MCF 10A (cell line): ENCODE measurements at places on chromosomes 7 and 10.
A peak's percentile ranks its signal among the peaks of the same experiment; 100 is the strongest.

- no peaks in the 10 kb centered on the region for H3K27me3 ChIP-seq
- peak; percentile 64 for DNase-seq
- peaks cover 17% of the 10 kb centered on the region for H3K4me1 ChIP-seq
- H3K4me3 ChIP-seq: no peak overlapping the region
- H3K27ac ChIP-seq: no peak overlapping the region
- H3K36me3 ChIP-seq: no peaks in the 10 kb centered on the region
Measured at GRCh38 chr10:4775808-4776207, 50.2 kb upstream of the AKR1E2 start.

DNA sequence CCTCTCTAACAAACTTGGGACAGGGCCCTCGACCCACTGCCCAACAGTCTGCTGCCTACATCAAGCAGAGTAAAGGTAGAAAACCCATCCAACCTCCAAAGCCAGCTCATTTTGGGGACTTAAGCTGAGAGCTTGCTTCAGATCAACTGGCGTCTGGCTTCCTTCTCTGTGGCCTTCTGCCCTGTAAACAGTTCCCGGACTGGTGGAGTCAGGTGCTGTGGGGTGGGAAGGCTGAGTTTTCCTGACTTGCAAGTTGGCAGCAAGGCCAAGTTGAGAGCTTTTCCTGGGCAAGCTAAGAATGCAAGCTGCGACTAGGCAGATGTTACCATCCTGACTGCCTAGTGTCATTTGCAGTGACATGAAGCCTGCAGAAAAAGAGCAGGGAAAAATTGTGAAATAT, 3.7 kb downstream of the GALNT17 start:
- no peak for DNase-seq
- H3K36me3 ChIP-seq: no peaks in the 10 kb centered on the region

- no peaks in the 10 kb centered on the region for H3K36me3 ChIP-seq
- H3K4me3 ChIP-seq: no peak overlapping the region
- H3K4me1 ChIP-seq: no peaks in the 10 kb centered on the region
- H3K27ac ChIP-seq: no peak overlapping the region
Measured at GRCh38 chr7:1295776-1296355, 63.2 kb downstream of the UNCX start.

DNA sequence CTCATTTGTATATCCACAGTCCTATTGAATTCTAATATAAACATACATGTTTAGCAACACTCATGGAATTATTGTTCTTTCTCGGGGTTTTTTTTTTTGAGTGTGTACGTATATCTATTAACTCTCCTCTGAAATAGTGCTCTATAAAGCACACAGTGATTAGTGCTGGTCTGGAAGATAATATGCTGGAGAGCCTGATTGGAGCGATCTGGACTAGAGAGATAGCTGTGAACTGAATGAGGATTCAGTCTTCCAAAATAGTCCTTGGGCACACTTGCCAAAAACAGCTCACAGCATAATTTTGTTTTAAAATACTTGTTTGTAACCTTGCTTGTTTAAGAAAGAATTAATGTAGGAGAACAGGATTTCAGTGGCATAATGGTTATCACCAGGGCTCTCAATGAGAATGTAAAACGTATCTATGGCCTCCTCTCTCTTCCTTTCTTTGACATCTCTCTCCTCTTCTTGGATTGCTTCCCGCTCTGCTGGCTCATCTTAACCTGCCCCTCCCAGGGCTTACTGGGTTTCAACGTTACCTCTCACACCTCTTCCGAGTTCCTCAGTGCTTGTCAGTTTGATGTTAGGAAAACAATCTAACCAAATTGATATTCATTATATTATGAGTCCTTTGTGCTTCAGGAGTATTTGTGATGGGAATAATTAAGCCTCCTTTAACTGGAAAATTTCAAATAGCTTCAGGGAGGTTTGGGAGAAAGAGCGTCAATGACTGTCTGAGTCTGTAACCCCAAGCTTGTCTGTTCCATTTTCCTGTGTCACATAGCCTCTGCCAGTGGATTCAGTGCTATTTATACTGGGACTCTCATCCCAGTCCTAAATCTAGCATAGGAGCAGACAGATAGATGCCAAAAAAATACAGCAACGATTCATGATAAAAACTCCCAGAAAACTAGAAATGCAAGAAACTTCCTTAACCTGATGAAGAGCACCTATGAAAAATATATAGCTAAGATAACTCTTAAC, 16.2 kb upstream of the AGK start:
- H3K4me3 ChIP-seq: no peak overlapping the region
- no peaks in the 10 kb centered on the region for H3K36me3 ChIP-seq
- H3K4me1 ChIP-seq: no peaks in the 10 kb centered on the region
- DNase-seq: no peak

GRCh38 chr10:103556383-103557007, 63.0 kb downstream of the NEURL1 start:
- H3K27me3 ChIP-seq: peaks cover 22% of the 10 kb centered on the region
- H3K4me1 ChIP-seq: peaks cover 6% of the 10 kb centered on the region
- no peak for DNase-seq
- no peak overlapping the region for H3K27ac ChIP-seq

- H3K36me3 ChIP-seq: peaks cover 12% of the 10 kb centered on the region
- no peak overlapping the region for H3K27ac ChIP-seq
- no peak overlapping the region for H3K4me3 ChIP-seq
- no peaks in the 10 kb centered on the region for H3K27me3 ChIP-seq
Measured at GRCh38 chr7:133934262-133934976, 192.7 kb upstream of the LRGUK start.

GRCh38 chr7:12893292-12893691, 205.9 kb downstream of the ARL4A start:
- H3K4me1 ChIP-seq: peaks cover 11% of the 10 kb centered on the region
- H3K36me3 ChIP-seq: peaks cover 6% of the 10 kb centered on the region
- H3K27ac ChIP-seq: peak overlapping the region; percentile 51
- H3K4me3 ChIP-seq: no peak overlapping the region

- no peaks in the 10 kb centered on the region for H3K4me1 ChIP-seq
- no peaks in the 10 kb centered on the region for H3K36me3 ChIP-seq
- peaks cover 23% of the 10 kb centered on the region for H3K27me3 ChIP-seq
- DNase-seq: no peak
Measured at GRCh38 chr7:142968229-142968628, 6.1 kb upstream of the KEL start.

DNA sequence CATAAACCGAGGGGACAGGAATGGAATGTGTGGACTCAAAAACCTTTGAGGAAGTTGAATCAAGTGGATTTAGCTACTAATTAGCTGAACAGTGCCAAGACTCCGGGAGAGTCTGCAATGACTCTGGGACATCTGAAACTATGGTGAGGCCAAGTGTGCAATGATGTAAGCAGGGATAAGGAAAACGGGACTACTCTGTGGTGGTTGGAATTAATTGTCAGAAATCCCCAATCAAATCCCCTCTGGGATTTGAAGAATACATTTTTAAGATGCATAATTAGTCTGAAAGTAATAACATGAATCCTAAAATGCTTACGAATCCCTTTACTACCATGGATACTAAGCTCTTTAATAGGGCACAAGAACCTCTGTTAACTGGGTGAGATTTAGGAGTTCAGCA, 602.8 kb downstream of the NRG3 start:
- H3K4me3 ChIP-seq: no peak overlapping the region
- no peaks in the 10 kb centered on the region for H3K27me3 ChIP-seq
- H3K36me3 ChIP-seq: no peaks in the 10 kb centered on the region
- no peaks in the 10 kb centered on the region for H3K4me1 ChIP-seq
- no peak for DNase-seq

- no peak overlapping the region for H3K4me3 ChIP-seq
- no peak overlapping the region for H3K27ac ChIP-seq
- DNase-seq: no peak
- no peaks in the 10 kb centered on the region for H3K27me3 ChIP-seq
- H3K36me3 ChIP-seq: no peaks in the 10 kb centered on the region
- H3K4me1 ChIP-seq: no peaks in the 10 kb centered on the region
Measured at GRCh38 chr10:25393621-25394020, 218.8 kb downstream of the GPR158 start.

- peak overlapping the region; percentile 92 for H3K27ac ChIP-seq
- DNase-seq: peak; percentile 84
- H3K36me3 ChIP-seq: no peaks in the 10 kb centered on the region
Measured at GRCh38 chr7:102064361-102065025, 222.2 kb upstream of the SH2B2 start.

DNA sequence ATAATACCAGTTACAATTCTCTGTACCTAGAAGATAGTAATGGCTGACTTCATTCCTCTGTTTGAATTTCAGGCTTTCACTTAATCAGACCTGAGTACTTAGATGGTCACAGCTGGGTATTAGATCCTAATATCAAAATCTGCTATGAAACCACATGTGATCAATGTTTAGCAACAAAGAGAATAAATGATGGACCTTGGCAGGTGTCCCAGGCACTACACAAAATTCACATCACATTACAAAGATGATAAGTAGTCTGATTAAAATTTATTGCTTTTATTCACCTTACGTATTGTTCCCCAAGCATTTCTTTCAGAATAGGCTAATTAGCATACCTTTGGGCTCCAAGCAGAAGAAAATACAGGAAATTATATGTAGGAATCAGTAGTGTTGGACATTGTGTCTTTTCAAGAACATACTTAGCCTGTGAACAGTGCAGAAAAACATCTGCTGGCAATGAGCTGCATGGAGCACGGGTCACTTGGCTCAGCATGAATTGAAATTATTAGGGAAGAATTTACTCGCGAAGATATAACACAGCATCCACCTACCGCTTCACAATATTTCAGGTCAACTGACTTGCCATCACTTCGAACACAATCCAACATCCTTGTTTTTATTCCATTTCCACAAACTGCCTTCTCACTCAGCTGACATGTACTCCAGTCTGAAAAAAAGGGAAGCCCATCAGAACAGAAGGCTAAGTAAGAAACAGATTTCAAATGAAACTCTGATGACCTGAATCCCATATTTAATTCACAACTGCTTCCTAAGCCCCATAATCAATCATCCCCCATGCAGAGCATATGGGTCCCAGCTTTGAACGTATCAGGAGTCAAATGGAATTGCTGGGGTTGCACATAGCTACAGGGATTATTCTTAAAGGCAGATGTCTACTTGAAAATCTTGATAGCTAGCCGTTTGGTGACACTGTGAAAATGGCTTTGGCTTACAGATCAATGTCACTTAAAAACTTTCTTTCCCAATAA, 421.0 kb downstream of the THSD7A start:
- H3K4me1 ChIP-seq: no peaks in the 10 kb centered on the region
- no peaks in the 10 kb centered on the region for H3K27me3 ChIP-seq
- H3K36me3 ChIP-seq: no peaks in the 10 kb centered on the region

- peak overlapping the region; percentile 72 for H3K27ac ChIP-seq
- DNase-seq: peak; percentile 57
- H3K36me3 ChIP-seq: no peaks in the 10 kb centered on the region
- peaks cover 5% of the 10 kb centered on the region for H3K4me1 ChIP-seq
Measured at GRCh38 chr10:93080350-93081046, 6.8 kb downstream of the CYP26A1 start.

DNA sequence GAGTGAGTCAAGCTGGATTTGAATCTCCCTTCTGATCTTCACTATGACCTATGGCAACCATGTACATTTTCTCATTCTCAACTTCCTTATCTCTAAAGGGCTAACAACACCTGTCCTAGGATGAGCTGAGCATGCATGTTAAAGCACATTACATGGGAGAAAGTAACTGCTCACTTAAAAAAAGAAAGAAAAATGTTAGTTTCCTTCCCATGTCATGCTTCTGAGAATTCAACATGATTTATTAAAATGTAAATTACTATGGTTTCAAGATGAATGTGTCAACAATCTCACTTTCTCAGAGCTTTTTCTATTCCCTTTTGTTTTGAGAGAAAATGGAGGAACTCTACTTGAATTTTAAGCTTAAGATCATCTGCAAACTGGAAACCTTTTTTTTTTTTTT, 295.3 kb downstream of the SKIDA1 start:
- no peak overlapping the region for H3K27ac ChIP-seq
- no peak for DNase-seq
- H3K4me3 ChIP-seq: no peak overlapping the region
- no peaks in the 10 kb centered on the region for H3K27me3 ChIP-seq

DNA sequence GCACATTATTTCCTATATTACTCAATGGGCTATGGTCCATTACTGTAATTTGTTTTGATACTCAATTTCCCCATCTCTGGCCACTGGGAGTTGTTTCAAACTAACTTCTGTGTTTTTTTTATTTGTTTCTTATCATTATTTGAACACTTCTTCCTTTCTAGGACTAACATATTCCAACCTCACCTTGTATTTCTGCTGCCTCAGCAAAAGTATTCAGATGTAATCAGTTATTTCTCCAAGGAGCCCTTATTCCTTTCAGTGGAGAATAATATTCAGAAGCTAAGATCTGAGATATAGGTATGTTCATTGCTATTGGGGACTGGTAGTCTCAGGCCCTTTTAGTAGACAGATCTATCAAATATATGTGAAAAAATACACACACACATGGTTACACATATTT, 36.9 kb downstream of the TMEM168 start:
- H3K27ac ChIP-seq: no peak overlapping the region
- no peak for DNase-seq
- H3K36me3 ChIP-seq: peaks cover 6% of the 10 kb centered on the region
- no peaks in the 10 kb centered on the region for H3K27me3 ChIP-seq

- H3K27ac ChIP-seq: no peak overlapping the region
- peaks cover 64% of the 10 kb centered on the region for H3K36me3 ChIP-seq
- H3K4me3 ChIP-seq: no peak overlapping the region
Measured at GRCh38 chr10:97380516-97380915, 20.6 kb downstream of the RRP12 start.

- DNase-seq: peak; percentile 12
- no peaks in the 10 kb centered on the region for H3K27me3 ChIP-seq
- no peaks in the 10 kb centered on the region for H3K36me3 ChIP-seq
- no peak overlapping the region for H3K27ac ChIP-seq
Measured at GRCh38 chr7:88344956-88345832, 38.5 kb upstream of the STEAP4 start.

GRCh38 chr7:141144921-141145629, 71.2 kb downstream of the TMEM178B start:
- H3K4me1 ChIP-seq: no peaks in the 10 kb centered on the region
- no peak overlapping the region for H3K27ac ChIP-seq
- no peaks in the 10 kb centered on the region for H3K27me3 ChIP-seq
- no peak overlapping the region for H3K4me3 ChIP-seq
- DNase-seq: no peak
- H3K36me3 ChIP-seq: no peaks in the 10 kb centered on the region

DNA sequence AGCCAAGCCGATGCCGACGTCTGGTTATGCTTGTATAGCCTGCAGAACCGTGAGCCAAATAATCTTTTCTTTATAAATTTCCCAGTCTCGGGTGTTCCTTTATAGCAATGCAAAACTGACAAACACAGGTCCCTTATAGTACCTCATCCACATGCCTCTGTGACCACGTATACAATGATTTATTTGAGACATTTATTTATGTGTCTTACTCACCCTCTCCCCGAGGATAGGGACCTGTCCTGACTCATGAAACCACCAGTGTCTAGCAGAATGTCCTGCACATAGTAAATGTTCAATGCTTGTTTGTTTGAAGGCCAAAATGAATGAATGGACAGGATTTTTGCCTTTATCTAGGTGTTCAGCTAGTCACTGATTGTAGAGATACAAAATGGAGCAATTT, 147.9 kb upstream of the FZD8 start:
- peak; percentile 50 for DNase-seq
- H3K27me3 ChIP-seq: no peaks in the 10 kb centered on the region
- no peaks in the 10 kb centered on the region for H3K36me3 ChIP-seq
- H3K27ac ChIP-seq: peak overlapping the region; percentile 53

GRCh38 chr7:73954861-73955260, 73.1 kb upstream of the ELN start:
- no peak for DNase-seq
- no peak overlapping the region for H3K4me3 ChIP-seq

GRCh38 chr7:4699841-4700240, 17.7 kb downstream of the FOXK1 start:
- DNase-seq: no peak
- H3K4me3 ChIP-seq: no peak overlapping the region
- H3K4me1 ChIP-seq: no peaks in the 10 kb centered on the region
- no peak overlapping the region for H3K27ac ChIP-seq
- H3K36me3 ChIP-seq: peaks cover 12% of the 10 kb centered on the region

- H3K4me3 ChIP-seq: no peak overlapping the region
- DNase-seq: no peak
- no peaks in the 10 kb centered on the region for H3K4me1 ChIP-seq
- H3K36me3 ChIP-seq: no peaks in the 10 kb centered on the region
Measured at GRCh38 chr7:70502117-70502863, 629.7 kb upstream of the GALNT17 start.
